Activated naive CD8-positive, alpha-beta T cell treated with anti-CD3 and anti-CD28 coated beads, Interleukin-2, amount 50 U/mL, for 24 hours (primary cell): ENCODE measurements at places on chromosomes 5 and 9.
A peak's percentile ranks its signal among the peaks of the same experiment; 100 is the strongest.

GRCh38 chr5:173672891-173673290, 56.4 kb upstream of the BOD1 start:
- DNase-seq, result no peak
- H3K27ac ChIP-seq, result no peak overlapping the region
- no peak overlapping the region for H3K4me3 ChIP-seq
- peaks cover 4% of the 10 kb centered on the region for H3K4me1 ChIP-seq

GRCh38 chr5:1315709-1316587, 21.1 kb upstream of the TERT start:
- no peak overlapping the region for H3K27ac ChIP-seq
- H3K27me3 ChIP-seq, result no peaks in the 10 kb centered on the region

- no peak overlapping the region for H3K4me3 ChIP-seq
- H3K36me3 ChIP-seq, result peaks cover under 1% of the 10 kb centered on the region
- no peaks in the 10 kb centered on the region for H3K4me1 ChIP-seq
- DNase-seq, result no peak
Observed at GRCh38 chr5:52895572-52896413, 93.4 kb upstream of the ITGA2 start.

DNA sequence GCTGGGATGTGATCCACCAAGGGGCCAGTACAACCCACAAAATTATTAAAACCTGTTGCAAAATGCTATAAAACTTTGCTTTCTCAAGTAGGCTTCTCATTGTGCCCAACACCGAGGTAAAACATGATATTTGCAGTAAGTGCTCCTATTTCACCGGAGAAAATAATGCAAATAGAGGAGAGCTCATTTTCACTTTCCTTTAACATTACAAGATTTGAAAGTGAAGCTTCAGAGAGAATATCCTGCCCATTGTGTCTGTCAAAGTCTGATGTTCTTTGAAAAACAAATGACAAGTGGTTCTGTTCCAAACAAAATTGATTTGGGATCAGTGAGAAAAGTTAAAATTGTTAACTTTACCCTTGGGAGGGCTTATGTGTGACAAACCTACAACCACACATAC, 287.1 kb downstream of the KCNN2 start:
- no peaks in the 10 kb centered on the region for H3K36me3 ChIP-seq
- H3K27me3 ChIP-seq, result no peaks in the 10 kb centered on the region
- no peak for DNase-seq

GRCh38 chr9:20426019-20426418, 196.3 kb downstream of the MLLT3 start:
- no peak overlapping the region for H3K4me3 ChIP-seq
- H3K36me3 ChIP-seq, result no peaks in the 10 kb centered on the region
- DNase-seq, result no peak
- H3K27ac ChIP-seq, result no peak overlapping the region
- H3K4me1 ChIP-seq, result peaks cover 9% of the 10 kb centered on the region

- DNase-seq, result no peak
- peaks cover 12% of the 10 kb centered on the region for H3K36me3 ChIP-seq
- no peak overlapping the region for H3K4me3 ChIP-seq
- no peak overlapping the region for H3K27ac ChIP-seq
Observed at GRCh38 chr5:80905405-80905804, 54.8 kb upstream of the RASGRF2 start.

DNA sequence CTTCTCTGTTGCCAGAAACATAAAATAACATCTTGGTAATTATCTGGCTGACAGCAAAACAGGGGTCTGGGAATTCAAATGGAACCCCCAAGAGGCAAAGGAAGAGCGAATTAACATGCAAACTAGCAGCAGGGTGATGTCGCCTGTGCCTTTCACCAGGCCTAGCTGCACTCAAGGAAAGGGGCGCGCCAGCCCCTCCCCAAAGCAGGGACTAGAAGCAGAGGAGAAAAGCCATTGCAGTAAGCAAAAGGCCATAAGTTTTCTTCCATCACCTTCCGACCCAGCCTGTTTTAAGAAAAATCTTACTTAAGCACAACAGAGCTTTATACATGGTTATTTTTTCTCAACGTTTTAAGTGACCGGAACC, 539 bp downstream of the POC5 start:
- peak overlapping the region; percentile 96 for H3K27ac ChIP-seq
- no peaks in the 10 kb centered on the region for H3K27me3 ChIP-seq
- peaks cover 28% of the 10 kb centered on the region for H3K4me1 ChIP-seq

GRCh38 chr9:116644091-116644688, 42.9 kb upstream of the TRIM32 start:
- DNase-seq, result no peak
- H3K27me3 ChIP-seq, result no peaks in the 10 kb centered on the region
- H3K27ac ChIP-seq, result no peak overlapping the region

GRCh38 chr9:136160381-136160841, 41.7 kb upstream of the TMEM250 start:
- no peak overlapping the region for H3K4me3 ChIP-seq
- H3K4me1 ChIP-seq, result no peaks in the 10 kb centered on the region
- H3K27ac ChIP-seq, result no peak overlapping the region
- H3K36me3 ChIP-seq, result no peaks in the 10 kb centered on the region
- DNase-seq, result no peak
- peaks cover 3% of the 10 kb centered on the region for H3K27me3 ChIP-seq

- no peak for DNase-seq
- no peak overlapping the region for H3K27ac ChIP-seq
- no peak overlapping the region for H3K4me3 ChIP-seq
- peaks cover 8% of the 10 kb centered on the region for H3K4me1 ChIP-seq
- H3K36me3 ChIP-seq, result no peaks in the 10 kb centered on the region
- no peaks in the 10 kb centered on the region for H3K27me3 ChIP-seq
Observed at GRCh38 chr5:44943647-44944046, 134.9 kb downstream of the MRPS30 start.

DNA sequence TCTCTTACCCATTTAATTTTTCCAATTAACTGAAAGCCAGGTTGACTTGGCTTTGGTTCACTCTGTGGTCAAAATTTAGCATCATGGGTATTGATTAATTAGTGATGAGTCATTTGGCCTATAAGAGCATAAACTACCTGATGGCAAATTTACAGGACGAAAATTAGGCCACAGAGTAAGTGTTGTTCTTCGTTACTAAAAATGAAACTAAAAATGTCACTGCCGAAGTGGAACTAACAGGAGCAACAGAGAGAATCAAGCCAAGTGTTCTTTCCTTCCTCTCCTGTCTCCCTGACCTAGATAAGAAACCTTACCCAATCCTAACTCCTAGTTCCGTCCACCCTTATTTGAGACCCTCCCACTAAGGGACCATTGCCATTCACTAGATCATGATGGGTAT, 176.9 kb downstream of the RAB3C start:
- no peak for DNase-seq
- H3K36me3 ChIP-seq, result no peaks in the 10 kb centered on the region
- H3K4me3 ChIP-seq, result peak overlapping the region; percentile 39
- H3K4me1 ChIP-seq, result peaks cover 23% of the 10 kb centered on the region

GRCh38 chr9:112858625-112859147, 32.0 kb downstream of the SLC46A2 start:
- H3K27me3 ChIP-seq, result no peaks in the 10 kb centered on the region

DNA sequence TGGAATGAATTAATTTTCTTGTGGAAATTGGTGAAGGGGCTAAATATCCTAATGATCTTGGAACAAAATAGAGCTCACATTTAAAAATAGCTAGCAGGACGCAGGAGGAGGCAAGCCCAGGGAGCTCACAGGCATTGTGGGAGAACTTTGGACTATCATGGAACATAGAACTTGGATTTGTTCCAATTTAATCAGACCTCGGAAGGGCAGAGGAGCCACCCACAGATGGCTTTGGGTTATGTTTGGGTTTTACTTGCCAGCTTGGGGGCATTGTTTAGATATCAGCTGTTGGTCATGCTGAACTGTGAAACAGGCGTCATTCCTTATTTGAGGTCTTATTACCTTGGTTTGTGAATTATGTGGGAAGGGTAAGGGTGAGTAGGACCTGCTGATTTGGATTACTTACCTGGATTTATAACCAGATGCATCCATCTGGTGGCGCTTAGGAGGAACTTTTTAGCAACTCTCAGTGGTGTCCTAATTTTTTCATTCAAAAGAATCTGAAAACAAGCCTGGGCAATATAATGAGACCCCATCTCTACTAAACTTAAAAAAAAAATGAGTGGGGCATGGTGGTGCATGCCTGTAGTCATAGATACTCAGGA, 14.1 kb upstream of the PTGR1 start:
- H3K4me3 ChIP-seq, result no peak overlapping the region
- H3K27me3 ChIP-seq, result peaks cover 16% of the 10 kb centered on the region
- H3K36me3 ChIP-seq, result no peaks in the 10 kb centered on the region
- DNase-seq, result no peak

GRCh38 chr5:131005963-131006684, 158.9 kb downstream of the HINT1 start:
- DNase-seq, result no peak
- H3K4me3 ChIP-seq, result no peak overlapping the region
- no peak overlapping the region for H3K27ac ChIP-seq
- H3K27me3 ChIP-seq, result no peaks in the 10 kb centered on the region
- no peaks in the 10 kb centered on the region for H3K4me1 ChIP-seq

DNA sequence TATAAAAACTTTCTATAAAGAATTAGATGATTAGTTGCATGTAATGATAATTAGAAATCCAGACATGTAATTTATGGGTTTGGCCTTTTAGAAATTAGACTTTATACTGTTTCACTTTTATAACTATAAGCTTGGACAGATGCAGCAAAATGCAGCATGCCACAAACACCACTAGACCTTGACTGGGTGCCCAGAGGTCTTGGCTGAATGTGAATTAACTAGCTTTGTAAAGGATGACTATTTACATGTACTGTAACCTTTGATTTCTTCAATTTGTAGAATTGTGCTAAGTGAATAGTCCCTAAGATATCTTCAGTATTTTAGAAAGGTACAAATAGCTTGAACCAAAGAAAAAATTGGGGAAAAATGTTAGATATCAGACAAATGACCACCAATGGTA, 2168.1 kb downstream of the MAT2B start:
- no peak for DNase-seq
- no peaks in the 10 kb centered on the region for H3K4me1 ChIP-seq
- no peaks in the 10 kb centered on the region for H3K36me3 ChIP-seq

GRCh38 chr5:1294206-1294834, 548 bp downstream of the TERT start:
- H3K4me3 ChIP-seq, result no peak overlapping the region
- H3K36me3 ChIP-seq, result no peaks in the 10 kb centered on the region
- no peak overlapping the region for H3K27ac ChIP-seq
- peaks cover 3% of the 10 kb centered on the region for H3K4me1 ChIP-seq
